ENCODE measurements at places on chromosomes 5 and 9. TPM values are rescaled to one million over a fixed set of nuclear protein-coding genes. Genes with fewer than 3 reads are reported as not detected.

DNA sequence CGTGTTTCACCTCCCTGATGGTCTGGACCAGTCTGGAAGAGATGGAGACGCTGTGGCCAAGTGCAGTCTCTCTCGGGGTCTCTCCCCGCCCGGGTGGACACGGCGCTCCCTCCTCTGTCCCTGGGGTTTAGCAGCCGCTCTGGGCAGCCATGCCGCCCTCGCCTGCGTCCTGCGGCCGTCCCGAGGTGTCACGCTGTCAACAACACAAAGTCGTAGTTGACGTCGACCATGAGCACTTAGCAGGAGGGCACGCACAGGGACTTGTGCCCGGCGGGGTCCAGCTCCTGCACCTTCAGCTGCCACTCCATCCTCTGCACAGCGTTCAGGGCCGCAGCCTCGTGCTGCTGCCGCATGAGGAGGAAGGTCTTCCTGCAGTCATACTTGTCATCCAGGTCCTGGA is 368.9 kb downstream of the CDH9 start:
- DNase-seq: no peak

DNA sequence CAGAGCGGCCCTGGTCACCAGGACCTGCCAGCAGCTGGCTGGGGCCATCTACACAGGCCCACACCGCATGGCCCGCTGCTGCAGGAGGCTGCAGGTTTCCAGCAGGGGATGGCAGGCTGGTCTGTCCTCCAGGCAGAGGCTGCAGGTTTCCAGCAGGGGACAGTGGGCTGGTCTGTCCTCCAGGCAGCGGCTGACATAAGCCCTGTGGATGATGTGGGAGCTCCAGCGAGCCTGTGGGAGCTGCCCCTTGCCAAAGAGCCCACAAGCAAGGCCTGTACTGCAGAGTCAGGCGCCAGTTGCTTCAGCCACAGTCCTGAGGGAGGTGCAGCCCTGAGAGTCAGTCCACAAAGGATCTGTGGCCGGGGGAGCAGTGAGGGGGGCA is 18.5 kb downstream of the TPPP start:
- peak; percentile 57 for DNase-seq

DNA sequence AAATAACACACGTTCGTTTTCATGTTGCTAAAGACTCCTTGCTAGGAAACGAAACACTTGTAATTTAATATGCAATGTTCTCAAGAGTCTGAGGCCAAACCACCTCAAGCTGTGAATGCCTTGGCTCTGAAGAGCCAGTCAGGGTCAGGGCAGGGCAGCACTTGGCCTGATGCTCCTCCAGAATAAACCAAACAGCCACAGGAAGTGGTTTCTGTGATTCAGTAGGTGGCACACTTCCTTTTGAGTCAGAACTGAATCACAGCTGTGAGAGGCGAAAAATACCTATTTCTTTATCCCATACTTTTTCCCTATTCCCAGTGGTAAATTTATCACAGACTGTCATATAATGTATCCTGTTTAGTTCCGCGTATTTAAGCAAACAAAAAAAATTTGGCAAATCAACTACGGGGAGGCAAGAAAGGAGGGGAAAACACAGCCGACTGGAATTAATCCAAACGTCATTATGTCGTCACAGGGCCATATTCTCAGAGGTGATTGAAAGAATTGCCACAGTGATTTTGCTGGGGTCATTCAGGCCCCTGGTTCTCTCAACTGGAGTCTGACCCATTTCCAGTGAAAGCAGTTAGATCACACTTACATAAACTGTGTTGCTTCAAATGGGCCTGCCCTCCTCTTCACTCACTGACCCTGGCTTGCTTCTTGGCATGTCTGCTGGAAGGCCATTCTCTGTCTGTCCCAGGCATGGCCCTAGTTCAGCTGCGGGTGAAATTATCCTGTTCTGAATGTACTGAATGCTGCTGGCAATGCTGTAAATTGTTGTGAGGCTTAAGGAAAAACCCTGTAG is 71.2 kb downstream of the ARRDC3 start:
- DNase-seq: peak; percentile 74

DNA sequence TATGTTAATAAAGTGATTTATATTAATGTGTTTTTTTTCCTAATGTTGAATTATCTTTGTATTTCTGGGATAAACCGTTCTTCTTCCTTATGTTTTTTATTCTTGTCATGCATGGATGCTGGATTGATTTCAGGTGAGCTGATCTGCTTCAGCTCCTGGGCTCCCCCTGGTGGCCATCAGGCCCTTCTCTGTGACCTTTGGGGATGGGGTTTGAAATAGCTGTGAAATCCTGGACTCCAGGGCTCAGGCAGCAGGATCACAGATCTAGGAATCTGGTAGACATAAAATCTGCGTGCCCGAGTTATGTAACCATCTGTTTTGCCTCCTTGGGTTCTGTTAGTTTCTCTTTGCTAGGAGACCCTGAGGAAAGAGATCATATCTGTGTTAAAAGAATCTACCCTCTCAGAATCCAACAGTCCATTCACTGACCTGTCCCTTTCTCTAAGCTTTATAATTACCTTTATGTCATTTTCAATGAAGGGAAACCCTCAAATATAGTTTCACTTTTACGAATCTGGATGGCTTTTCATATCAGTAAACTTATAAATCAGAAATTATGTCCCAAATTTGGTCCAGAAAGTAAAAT is 12.2 kb upstream of the OR13J1 start:
- peak; percentile 91 for DNase-seq

DNA sequence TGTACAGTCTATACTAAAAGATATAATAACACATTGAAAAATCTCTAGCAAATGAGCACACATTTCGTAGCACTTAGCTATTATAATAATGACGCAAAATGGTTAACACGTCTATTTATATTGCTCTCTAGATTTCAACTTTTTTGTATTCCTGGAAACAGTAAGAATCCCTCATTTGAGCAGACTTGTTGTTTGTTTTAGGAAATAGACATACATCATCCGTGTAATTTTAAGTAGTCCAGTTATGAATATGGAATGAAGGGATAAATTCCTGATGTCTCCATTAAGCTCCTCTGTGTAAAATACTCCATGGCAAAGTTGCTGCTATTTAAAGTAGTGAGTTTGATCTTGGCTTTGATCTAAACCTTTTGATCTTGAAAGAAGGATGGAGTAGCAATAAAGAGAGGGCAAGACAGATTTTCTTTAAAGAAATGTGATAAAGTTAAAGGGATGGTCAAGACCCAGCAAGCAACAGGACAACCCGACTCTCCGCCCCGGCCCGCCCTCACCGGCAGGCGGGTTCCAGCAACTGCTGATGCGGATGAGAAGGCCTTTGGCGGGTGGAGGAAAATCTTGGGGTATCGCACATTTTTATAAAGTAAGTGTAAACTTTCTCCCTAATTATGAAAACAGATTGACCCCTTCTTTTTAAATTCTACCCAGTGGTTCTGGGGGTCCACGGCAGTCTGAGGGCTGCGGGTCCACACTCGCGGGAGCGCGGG is 277.4 kb downstream of the AOPEP start:
- DNase-seq: peak; percentile 74

GARIN3 gene
- not detected for total RNA-seq

All from Right ventricle myocardium superior (tissue), 1 donor.